Fibroblast of skin of right quadriceps (primary cell): ENCODE measurements at places on chromosomes 1 and 21.

DNA sequence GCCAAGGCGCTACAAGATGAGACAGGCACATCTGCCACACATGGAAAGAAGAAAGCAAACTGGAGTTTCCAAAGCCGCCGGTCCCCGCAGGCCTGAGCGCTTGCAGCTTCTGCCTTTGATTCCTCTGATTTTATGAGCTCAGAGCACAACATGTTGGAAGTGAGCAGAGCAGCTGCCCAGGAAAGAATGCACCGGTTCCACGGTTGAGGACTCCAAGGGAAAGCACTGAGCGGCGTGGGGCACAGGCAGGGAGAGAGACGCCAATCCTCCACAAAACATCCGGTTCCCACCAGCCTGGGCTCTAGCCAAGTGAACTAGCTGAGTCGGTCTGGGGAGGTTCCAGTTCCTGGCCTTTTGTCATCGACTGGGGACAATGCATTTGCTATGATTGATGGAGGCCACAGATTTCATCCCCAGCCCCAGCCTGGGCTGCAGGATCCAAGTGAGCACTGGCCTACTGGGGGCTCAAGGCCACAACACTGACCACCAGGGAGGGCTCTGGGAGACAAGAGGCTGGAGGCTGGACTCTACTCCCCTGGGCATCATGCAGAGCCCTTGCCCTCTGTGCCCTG, 253.1 kb upstream of the IRF2BP2 start:
- peak; percentile 70 for DNase-seq

DNA sequence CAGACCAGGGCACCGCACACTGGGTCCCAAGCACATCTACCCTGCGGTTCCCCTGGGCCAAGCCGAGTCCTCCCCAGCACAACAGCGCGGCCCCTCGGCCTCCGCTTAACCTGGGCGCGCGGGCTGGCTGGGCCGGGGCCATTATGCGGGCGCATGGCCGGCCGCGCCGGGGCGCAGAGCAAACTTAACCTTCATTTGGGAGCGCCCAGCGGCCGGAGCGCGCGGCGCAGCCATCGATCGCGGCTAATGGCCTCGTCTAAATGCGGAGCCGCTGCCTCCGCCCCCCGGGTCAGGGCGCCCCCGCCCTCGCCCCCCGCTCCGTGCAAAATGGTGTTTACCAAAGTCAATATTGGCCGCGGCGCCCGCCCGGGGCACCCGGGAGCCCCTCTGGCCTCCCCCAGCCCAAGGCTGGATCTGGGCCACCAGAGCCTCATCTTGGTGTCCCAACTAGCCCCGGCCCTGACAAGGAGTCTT, 272.1 kb downstream of the TRABD2B start:
- no peak for DNase-seq

GRCh38 chr1:206941766-206942418, 4.4 kb downstream of the PIGR start:
- no peak for DNase-seq

- no peak for DNase-seq
These were observed 117.7 kb downstream of the SLC45A1 start for GRCh38 chr1:8435569-8436071.

- DNase-seq, result no peak
These were observed 10.0 kb downstream of the MROH7 start for GRCh38 chr1:54651608-54652007.

- no peak for DNase-seq
These were observed 72.3 kb upstream of the PALMD start for GRCh38 chr1:99573431-99574217.

DNA sequence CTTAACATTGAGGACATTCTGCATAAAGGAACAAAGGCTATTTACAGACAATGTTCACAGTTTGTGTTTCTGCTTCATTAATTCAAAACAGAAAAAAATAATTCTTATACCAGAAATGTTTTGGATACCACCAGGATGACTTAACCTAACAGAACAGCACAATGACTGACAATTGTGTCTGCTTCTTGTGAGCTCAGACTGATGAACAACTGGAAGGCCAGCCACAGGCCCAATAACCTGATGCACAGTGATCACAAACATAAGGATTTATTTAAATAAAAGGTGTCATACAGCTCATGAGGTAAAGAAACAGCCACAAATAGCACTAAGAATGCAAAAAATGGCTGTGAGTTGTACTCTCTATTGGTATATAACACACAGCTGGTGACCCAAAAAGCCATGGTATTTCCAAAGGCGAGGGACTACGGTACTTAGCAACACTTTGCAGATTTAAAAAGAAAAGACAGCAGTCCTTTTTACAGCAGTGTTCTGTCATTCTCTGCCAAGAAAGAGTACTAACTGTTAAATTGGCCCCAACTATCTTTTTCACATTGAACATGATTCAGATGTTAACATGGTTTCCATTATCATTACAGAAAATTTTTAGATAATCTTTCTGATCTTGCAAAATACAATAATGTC, 32.1 kb upstream of the DDAH1 start:
- DNase-seq, result peak; percentile 49
